T-helper 2 cell (primary cell): ENCODE measurements at places on chromosomes 12 and 14.

GRCh38 chr12:101299346-101299745, 19.4 kb downstream of the UTP20 start:
- no peak for DNase-seq

- DNase-seq = peak; percentile 14
These were observed 468.3 kb downstream of the AACS start for GRCh38 chr12:125533434-125534029.

DNA sequence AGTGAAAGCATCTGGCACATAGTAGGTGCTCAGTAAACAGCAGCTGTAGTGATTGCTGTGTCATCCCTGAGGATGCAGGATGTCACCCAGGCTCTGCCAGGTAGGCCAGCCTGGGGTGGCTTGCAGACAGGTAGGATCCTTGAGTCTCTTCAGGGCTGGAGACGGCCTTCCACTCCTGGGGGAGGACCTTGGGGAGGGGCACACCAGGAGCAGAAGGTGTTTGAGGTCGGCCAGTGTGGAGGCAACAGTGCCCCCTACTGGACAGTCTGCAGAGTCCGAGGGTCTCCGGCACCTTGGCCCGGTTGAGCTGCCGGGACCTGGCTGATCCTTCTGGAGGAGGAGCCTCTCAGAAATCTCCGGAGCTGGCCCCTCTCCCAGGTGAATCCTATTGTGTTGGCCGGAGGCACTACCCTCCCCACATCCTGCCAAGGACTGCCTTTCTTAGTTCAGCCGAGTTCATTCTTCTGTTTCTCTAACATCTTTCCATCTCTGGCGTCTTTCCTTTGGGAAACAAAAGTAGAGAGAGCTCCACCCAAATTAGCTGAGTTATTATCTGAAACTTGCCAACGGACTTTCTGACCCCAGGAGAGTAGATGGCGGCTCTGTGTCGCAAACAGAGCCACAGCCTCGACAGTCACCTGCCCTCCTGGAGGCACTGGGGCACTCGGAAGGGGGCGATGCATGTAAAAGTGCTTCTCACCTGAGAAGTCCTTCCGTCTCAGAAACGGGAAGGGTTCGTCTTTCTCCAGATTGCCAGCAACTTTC, 41.8 kb upstream of the CLMN start:
- no peak for DNase-seq

GRCh38 chr12:112103758-112104503, 4.7 kb downstream of the NAA25 start:
- no peak for DNase-seq

DNA sequence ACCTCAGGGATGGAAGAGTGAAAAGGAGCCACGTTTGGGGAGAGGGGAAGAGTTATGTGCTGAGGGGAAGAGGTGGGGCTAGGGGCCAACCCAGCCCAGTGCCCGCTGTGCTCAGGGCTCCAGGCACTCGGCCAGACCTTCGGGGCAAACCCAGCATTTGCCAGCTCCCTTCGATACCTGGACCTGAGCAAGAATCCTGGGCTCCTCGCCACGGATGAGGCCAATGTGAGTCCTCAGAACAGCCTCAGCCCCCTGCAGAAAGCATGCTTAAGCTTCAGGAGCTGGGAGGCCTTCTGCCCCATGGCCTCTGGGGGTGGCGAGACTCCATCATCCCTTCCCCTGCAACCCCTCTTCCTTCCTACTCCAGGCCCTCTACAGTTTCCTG, 5.0 kb downstream of the CARMIL3 start:
- no peak for DNase-seq

GRCh38 chr12:1324910-1325309, 269.5 kb downstream of the FBXL14 start:
- DNase-seq = no peak

DNA sequence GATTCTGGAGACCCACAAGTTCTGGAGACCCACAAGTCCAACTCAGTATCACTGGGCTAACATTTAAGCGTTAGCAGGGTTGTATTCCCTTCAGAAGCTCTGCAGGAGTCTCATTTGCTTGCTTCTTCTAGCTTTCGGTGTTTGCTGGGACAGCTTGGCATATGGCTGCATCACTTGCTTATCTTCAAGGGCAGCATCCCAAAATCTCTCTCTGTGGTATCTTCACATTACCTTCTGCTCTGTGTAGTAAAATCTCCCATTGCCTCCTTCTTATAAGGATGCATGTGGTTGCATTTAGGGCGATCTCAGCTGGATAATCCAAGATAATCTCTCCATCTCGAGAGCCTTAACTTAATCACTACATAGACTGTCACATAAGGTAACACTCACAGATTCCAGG, 7.3 kb upstream of the CNTN1 start:
- DNase-seq = no peak

GRCh38 chr12:57865084-57865751, 18.7 kb upstream of the CTDSP2 start:
- peak; percentile 60 for DNase-seq

DNA sequence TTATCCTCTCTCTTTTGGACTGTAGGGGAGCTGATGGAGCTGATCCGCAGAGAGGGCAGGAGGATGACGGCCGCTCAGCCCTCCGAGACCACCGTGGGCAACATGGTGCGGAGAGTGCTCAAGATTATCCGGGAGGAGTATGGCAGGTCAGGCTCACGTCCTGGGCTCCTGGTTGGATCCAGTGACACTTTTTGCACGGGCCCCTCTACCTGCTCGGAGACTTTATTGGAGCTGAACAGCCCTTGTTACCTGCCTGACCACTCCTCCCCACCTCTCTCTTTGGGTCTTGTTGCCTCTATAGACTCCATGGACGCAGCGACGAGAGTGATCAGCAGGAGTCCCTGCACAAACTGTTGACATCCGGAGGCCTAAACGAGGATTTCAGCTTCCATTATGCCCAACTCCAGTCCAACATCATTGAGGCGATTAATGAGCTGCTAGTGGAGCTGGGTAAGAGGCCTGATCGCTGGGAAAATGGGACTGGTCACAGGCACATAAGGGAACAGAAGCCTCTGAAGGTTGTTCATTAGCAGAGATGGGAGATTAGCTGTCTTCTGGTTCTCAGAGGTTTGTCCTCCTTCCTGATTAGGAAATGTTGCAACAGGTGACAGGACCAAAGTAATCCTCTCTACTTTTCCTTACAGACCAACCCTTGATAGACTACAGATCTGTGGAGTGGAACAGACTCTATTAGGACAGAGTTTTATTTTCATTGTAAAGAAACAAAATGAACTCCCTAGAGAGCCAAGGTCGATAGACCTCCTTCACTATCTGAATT, 718 bp downstream of the EIF2B2 start:
- DNase-seq = no peak

GRCh38 chr12:101782273-101782731, 43.0 kb upstream of the SYCP3 start:
- DNase-seq = peak; percentile 61

DNA sequence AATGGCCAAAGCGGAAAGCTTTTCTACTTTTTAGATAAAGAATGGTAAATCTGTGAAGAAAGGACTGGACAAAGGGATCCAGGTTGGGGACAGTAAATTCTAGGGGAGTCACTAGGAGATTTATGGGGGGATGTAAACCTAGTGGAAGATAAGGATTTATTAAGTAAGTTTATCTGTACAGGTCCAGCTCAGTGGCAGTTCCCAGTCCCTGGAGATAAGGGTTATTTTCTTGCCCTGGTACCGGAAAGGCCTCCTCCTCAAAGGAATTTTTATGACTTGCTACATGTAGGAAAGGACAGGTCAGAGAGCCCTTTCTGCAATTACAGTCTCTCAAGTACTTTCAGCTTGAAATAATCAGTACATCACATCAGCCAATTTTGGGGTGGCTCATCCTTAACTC, 72.6 kb upstream of the BICD1 start:
- no peak for DNase-seq

DNA sequence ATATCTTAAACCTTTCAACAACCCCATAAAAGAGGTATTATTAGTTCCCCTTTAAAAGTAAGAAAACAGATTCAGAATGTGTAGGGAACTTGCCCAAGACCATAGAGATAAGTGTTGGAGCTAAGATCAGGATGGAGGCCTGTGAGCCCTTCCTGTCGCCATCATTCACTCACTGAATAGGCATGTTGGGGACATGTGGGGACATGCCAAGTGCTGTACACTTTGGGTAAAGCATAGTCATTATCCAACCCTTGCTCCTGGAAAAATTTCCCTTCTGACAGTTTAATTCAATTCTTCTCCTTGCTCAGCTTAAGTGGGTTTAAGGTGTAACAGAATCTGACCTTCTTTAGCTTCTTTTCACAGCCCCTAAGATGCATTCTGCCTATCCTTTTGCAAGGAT, 28.0 kb upstream of the C12orf42 start:
- no peak for DNase-seq

GRCh38 chr12:81375969-81376368, 298.1 kb downstream of the ACSS3 start:
- DNase-seq = no peak

DNA sequence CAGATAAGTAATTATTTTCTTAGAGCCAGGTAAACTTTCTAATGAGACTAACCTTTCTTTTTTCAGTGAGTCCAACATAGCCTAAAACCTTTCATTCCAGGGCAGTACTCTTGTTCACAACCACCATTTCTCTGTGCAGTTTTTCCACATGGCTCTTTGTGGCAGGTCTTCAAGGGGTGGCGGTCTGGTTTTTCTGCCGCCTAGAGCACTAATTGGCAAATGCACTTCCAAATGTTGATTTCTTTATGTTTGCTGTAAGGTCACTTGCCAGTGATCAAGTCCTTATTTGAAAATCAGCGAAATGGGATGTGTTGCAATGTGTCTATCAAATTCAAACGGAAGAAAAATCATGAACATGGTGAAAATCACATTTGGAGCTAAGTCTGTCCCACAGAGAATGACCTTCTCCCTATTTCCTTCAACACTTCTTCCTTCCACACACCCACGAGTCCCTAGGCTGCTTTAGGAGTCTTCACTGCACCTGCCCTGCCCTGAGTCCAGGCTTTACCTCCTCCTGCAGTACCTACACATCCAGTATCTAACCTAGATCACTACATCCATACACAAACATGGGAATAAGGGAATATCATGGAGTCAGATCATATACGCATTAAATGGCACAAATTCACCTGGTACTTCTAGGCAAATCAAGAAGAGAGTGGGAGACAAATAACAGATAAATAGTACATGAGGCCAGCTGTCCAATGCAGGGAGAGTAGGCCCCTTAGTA, 1.9 kb downstream of the SRGAP1 start:
- DNase-seq = no peak
